CD8-positive, alpha-beta memory T cell (primary cell): ENCODE measurements at places on chromosomes 16 and 17.

DNA sequence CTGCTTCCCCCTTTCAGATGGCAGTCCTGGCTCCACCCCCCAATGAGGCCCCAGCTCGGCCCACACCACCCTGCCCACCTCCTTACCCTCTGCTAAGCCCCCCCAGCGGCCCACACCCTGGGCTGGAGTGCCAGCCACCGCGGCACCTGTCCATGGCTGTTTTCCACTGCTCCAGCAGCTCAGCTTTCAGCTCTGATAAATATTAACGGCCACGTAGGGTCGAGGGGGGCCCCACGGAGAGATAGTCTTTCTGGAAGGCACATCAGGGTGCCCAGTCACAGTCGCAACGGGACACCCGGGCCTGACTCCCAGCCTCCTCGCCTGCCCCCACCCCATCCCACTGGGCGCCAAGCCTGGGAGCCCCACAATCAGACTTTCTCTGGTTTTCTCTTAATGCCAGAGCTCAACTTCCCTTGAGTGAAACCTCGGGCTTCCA is 46.5 kb upstream of the CIBAR2 start:
- no peak for DNase-seq

DNA sequence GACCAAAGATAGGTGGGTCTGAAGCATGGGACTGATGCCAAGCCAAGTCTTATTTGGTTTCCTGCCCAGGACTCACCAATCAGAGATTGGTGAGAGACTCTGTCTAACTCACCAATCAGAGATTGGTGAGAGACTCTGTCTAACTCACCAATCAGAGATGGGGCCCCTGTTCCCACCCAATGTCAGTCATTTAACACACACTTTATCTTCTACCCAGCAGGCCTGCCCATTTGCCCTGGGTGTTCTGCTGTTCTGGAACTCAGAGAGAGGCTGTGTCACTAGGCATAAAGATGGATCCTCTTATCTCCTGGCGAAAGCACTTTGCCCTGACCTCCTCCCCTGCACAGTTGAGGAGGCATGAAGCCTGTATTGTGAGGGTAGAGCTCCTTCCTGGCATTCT is 5.4 kb upstream of the RHOT1 start:
- no peak for DNase-seq

- DNase-seq: no peak
Measured at GRCh38 chr16:27330542-27330941, 16.8 kb downstream of the IL4R start.

DNA sequence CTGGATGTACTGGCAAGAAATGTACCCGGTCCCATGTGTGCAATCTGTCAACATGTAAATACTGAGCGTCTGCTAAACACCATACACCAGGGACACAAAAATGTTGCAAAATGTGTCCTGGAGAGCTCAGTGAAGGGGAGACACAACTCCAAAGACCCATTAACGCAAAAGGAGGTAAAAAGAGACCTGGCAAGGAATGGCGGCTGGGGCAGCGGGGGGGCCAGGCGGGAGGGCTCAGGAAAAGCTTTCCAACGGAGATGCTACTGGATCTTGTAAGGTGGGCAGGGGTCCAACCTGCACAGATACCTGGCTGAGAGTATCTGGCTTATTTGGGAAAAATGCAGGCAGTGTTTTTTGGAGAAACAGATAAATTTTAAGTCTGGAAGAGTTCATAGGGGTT is 40.7 kb downstream of the ADCY9 start:
- no peak for DNase-seq

- no peak for DNase-seq
Measured at GRCh38 chr17:50598487-50598886, 36.2 kb upstream of the ABCC3 start.

DNA sequence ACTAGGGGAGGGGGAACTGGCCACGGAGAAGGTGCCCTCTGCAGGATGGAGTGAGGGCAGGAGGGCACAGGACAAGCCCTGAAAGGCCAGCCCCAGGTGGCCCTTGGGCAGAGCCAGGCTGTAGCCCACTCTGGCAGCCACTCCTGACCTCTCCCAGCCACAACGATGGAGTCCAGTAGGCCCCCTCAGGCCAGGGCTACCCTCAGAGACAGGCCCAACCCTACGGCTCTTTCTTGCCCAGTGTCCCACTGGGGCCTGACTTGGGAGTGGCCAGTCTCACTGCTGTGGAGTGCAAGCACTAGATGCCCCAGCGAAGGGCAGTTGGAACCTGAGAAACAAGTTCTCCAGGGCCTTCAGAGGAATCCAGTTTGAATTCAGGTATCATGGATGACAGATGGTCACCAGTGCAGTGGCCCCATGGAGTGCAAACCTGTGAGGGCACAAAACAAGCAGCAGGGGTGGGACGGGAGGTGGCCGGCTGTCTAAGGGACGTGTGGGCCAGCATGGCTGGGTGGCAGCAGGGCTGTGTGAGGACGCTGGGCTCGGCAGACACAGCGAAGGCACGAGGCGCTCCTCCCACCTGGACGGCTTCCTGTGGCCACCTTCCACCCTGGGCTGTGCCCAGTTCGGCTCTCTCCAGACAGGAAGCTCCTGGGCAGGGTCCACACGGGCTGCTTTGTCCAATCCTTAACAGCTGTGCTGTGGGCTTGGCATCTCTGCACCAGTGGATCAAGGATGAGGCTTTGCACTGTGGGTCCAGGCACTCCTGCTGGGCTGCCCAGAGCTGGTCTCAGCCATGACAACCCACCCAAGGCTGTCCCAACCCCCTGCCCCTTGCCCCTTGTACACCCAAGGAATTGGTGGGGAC is 72.1 kb downstream of the AMFR start:
- DNase-seq: no peak

- no peak for DNase-seq
Measured at GRCh38 chr17:76888661-76889060, 20.5 kb downstream of the MGAT5B start.
